ENCODE measurements at places on chromosomes 3 and 15.

DNA sequence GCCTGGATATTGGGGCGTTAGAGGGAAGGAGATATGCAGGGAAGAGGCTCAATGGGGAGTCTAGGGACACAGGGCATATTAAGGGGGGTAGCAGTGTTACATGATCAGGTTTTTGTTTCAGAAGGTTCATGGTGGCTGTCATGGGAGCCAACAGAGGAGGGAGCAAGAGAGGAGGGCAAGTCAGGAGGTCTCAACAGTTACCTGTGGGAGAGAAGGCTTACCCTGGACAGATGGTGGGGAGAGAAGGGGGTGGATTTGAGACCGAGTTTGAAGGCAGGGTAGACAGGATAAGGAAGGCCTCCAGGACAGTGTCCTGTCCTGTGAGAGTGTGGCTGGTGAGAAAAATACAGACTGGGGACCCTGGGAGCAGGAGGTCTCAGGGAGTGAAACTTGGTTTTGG lies 3.8 kb upstream of the WNT7A start:
- DNase-seq: no peak

DNA sequence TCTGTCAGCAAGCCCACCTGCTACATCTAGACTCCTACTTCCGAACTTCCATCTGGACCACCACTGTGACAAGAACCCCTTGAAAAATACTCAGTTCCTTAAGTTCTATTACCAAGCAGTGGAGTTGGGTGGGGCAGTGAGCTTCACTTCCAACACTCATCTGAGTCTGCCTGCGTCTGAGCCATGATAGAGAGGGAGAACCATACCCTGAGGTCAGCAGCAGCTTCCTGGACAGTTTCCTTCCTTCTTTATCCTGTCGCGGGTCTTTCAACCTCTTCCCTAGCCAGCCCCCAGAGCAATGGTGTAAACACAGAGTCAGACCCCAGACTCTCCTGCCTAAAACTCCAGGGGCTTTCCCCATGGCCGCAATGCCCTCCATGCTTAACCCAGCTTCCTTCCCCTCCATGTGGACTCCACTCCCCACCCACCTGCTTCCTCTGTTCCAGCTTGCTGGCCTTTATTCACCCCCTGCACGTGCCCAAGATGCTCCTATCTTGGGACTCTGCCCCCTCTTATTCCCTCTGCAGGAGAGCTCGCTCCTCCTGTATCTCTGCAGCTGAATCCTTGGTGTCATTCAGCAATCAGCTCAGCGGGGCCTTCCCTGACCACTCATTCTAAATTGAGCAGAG lies 211.2 kb downstream of the SHQ1 start:
- DNase-seq: no peak

- no peak for DNase-seq
These were observed 6.1 kb upstream of the DUSP7 start for GRCh38 chr3:52062505-52062904.

GRCh38 chr3:133301731-133302130 lies 98.1 kb upstream of the BFSP2 start:
- DNase-seq: no peak

DNA sequence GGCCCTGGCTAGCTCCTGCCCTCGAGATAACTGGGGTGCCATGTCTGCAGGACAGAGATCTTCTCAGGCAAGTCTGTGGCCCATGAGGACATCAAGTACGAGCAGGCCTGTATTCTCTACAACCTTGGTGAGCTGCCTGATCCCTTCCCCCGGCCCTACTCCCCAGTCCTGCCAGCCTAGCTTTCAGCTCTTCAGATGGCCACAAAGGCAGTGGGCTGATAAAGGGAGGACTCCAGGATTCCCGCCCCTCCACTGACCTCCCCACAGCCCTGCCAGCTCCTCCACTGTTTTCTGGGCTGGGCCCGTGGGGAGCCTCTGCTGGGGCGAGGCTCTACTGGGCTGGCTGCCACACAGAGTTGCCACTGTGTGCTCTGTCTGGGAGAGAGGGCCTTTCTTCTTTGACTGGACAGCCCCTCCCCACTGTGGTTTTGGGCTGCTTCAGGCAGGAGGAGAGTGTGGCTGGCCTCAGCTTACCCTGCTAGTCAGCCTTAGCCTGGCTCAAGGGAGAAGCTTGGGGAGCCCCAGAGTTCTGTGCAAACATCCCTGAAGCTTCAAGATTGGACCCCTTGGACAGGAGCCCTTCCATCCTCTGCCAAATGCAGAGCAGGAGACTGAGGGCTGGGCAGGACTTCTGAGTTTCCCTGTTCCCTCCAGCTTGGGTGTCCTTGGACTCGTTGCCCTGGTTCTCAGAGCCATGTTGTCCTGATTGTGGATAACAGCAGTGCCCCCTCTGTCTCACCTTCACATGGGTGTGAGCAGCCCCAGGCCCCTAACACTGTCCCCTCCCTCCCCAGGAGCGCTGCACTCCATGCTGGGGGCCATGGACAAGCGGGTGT lies 24.4 kb downstream of the PTPN23 start:
- no peak for DNase-seq

GRCh38 chr15:90225504-90226234 lies 8.1 kb downstream of the CIB1 start:
- DNase-seq: no peak

GRCh38 chr3:188090620-188091309 lies 63.2 kb upstream of the LPP start:
- no peak for DNase-seq

DNA sequence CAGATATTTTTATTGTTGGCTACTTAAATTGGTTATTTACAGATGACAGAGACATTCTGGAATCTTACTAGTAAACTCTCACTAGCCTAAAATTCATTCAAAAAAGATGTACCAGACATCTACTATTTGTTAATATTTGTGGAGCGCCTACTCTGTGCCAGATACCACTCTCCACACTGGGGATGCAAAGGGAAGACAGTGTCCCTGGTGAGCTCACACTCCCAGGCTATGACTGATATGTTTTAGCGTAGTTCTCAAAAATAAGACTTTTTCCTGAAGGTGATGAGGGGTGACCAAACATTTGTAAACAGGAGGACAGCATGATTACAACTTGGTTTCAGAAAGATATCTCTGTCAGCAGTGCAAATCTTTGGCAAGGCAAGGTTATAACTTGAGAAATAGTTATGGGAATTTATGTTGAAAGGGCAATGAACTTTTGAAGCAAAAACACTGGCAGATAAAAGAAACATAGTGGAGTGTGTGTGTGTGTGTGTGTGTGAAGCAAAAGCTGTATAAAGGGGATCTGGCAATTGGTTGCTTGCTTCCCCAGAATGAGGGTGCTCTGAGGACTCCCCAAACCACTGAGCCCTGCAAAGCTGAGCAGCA lies 51.2 kb downstream of the HACD2 start:
- no peak for DNase-seq

DNA sequence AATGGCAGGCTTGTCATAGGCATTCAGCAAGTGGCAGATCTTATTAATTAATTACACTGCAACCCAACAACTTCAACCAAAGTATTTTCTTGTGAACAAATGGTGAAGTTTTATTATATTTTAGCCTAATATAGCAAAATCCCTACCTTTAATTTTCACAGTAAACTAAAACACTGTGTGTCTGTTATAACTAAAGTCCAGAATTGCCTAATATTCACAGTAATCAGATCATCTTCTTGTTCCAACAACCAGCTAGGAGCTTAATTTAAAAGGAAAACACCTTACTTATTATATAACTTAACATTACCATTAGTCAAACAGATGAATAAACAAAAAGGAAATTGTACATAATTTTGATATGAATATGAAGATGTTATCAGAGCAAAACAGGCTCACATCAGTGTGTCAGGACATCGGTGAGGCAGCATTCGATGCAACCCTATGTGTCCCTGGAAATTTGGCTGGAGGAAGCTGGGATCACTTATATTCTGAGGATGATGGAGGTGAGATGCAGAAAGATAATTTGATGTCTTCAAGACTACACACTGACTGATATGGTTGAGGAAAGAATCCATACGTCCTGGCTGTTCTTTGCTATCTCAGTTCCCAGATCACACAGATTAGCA lies 189.3 kb upstream of the EIF1B start:
- no peak for DNase-seq

DNA sequence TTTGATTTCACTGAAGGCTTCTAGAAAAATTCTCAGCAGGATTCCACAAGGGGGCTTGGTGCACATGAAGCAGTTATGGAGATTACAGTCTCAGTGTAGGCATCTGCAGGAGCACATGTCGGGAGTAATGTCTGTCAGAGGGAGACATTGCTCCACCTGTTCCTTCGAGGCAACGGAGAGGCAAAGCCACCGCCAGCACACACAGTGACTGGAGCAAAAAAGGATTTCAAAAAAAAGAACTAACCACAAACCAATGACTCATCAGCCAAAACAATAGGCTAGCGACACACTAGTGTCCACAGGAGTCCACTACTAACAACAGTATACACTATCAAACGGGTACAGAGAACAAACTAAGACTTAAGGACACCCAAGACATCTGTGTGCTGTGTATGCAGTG lies 68.9 kb downstream of the NPTN start:
- no peak for DNase-seq

DNA sequence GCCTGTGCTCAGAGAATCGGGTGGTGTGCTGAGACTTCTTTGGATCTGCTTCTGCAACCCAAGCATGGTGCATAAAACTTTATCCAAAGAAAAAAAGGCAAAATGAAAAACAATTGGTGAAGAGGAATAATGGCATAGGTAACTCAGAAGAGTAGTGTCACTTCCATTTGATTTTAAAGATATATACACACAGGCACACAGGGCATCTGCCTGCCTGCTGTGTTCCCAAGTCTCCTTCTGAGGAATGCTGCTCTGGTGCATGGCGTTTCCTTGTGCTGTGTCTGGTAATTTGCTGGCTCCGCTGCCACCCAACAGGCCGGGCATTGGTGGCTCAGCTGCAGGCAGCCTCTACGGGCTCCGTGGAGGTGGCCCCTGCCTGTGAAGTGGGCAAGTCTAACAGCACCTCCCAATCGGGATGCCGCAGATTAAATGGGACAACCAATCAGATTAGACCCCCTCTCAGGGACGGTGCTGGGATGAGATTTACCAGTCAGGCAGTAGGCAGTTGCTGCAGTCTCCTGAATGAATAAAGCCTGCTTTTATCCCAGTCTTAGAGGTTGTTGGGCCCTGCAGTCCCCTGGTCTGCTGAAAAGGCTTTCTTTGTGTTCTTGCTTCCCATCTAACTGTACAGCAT lies 253.7 kb upstream of the RASGRP1 start:
- no peak for DNase-seq

DNA sequence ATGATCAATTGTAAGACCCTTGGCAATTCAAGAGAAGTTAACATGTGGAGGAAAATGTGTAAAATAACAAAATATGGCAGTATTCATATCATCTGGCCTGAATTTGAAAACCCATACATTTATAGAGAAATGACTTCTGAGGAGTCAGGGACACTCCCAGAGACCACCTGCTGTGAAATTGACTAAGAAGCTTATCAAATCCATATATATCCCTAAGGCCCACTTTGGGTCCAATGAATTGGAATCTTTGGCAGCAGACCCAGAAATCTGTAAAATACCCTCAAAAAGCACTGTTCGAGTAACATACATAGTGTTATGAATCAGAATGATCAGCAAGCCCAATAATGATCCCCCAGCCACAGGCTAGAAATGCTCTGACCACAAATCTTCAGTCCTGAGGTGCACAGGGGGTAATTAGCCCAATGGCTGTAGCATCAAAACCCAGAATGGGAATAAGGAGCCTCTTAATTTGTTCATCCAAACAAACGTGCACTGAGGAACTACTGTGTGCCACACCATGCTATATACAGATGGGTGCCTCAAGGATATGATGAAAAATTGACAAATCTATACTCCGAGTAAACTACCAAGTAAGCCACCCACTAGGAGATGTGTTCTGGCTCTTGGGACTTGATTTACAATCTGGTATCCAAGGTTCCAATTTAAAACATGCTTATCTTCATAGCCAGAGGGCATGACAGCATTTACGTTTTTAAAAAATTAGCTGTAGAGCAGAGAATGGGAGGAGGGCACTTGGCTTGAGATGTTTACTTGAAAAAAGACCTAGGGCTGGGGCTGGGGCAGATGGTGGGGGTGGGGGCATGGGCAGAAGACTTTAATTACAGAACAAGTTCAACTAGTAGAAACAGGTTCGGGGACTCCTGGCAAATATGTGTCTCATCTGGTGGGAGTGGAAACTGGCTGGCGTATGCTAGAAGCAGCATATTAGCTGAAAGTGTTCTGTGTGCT lies 9.1 kb upstream of the ARHGEF3 start:
- DNase-seq: no peak

- DNase-seq: no peak
These were observed at the start of gene SATB1 for GRCh38 chr3:18424729-18425640. SATB1 (minus strand) TSS chr3:18425339; CDS start chr3:18420967, 4,372 bp downstream.

DNA sequence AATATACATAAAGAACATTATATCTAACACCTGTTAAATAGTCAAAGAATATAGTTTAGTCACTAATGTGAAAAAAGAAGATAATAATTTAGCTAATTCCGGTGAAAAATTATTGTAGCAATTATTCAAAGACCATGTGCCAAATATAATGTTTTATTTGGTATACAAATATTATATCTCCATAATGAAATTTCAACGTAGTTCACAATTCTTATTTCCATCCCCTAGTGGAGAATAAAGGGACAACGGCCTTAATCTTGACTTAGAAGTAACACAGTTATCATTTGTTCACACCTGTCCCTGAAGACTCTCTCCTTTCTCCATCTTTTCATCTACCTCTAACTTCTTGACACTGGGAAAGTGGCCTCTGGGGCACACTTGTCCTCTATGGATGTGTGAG lies 213.4 kb downstream of the ERC2 start:
- no peak for DNase-seq

DNA sequence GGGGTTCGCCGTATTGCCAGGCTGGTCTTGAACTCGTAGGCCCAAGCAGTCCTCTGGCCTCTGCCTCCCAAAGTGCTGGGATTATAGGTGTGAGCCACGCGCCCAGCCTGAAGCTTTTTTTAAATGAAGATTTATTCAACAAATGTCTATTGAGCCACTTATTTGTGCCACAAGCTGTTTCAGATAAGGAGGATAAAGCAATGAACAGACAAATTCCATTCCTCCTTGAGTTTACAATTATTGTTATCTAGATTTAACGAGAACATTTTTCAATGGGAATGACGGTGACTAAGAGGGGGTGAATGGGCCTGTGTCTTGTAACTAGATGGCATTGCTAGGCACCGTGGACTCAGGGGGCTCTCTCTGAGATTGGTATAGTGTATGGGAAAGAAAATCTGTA lies 10.2 kb downstream of the PPARG start:
- DNase-seq: no peak

DNA sequence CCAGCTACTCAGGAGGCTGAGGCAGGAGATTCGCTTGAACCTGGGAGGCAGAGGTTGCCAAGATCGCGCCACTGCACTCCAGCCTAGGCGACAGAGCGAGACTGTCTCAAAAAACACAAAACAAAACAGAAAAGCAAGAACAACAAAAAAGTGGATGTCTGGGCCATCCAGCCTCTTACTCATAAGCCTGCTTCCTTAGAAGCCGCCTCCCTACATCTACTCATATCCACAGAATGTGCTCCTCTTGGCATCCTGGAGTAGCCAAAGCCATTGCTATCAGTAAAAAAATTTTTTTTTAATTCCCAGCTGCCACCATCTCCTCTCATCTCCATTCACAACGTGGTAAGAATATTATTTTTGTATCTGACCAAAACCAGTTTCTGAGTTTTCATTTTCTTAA lies 10.8 kb downstream of the ZSCAN2 start:
- no peak for DNase-seq

GRCh38 chr15:94893091-94893490 lies 661.7 kb downstream of the MCTP2 start:
- DNase-seq: no peak
